Activated naive CD8-positive, alpha-beta T cell treated with anti-CD3 and anti-CD28 coated beads, Interleukin-2, amount 50 U/mL, for 24 hours (primary cell): ENCODE measurements at places on chromosomes 3 and 15.

DNA sequence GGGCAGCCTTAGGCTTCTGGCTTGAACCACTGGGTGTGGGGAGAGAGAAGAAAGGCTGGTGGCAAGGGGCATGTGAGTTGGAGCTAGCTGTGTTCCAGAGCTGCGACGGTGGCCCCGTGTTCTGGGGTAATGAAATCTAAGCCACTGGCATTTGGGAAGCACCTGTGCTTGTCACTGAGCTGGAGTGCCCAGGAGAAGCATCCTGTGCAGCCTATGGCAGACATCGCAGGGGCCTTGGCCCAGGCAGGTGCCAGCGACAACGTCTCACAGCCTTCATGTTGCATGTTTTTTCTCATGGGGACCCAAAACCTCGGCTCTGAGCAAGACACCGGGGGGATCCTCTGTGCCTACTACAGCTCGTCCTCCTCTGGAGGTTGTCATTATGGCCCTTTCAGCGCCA lies 91.1 kb upstream of the PLXNA1 start:
- DNase-seq, result no peak

DNA sequence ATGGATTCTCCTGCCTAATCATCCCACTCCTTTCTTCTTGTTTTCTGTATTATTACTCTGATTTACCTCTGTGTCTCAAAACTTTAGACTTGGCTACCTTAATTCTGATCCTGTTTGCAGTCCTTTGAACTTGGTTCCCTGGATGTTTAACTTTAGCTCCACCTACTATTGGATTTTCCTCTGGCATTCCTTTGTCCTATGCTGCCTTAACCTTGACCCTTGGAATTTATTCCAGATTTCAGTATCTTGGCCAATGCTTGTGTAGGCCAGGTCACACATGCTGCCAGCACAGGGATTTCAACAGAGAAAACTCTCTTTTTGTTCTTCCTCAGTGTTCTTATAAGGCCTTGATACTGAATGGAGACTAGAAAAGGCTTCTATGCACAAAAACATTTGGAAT lies 65.0 kb upstream of the DNAJC19 start:
- DNase-seq, result no peak

DNA sequence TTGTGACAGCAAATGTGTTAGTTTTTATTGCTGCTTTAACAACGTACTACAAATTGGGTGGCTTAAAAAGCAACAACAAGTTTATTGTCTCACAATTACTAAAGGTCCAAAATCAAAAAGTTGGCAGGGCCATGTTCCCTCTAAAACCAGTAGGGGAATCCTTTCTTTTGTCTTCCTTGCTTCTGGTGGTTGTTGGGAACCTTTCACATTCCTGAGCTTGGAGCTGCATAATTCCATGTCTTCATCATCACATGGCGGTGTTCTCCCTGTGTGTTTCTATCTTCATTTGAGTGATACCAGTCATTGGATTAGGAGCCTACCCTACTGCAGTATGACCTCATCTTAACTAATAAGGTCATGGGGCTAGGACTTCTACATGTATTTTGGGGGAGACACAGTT lies 7.4 kb downstream of the SPRED1 start:
- DNase-seq, result no peak

DNA sequence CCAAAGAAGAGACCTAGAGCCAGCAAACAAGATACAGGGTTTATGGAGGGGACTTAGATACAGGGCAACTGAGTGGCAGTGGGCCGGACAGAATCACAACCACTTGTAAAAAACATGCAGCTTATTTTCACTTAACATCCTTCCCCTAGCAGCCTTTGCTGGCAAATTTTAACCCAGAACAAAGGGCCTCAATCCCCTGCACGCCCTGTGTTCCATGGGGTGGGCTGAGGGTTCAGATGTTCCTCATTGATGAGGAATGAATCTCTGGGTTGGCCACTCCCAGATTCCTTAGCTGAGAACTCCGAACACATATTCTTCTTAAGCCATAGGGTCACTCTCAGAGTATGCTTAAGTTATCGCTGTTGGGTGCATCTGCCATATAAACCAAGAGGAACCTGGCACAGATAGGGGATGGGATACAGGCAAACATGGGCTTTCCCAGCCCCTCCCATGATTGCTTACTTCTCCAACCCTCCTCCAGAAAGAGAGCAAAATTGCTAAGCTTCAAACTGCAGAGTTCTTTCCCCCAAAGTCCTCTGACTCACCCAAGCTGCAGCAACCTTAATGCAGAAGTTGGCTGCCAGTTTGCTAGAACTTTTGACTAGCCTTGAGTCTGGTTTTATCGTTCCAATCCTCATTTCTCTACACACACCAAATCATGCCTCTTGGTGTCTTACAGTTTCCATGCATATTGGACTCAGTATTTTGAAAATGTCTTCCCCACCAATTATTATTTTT lies 146.9 kb downstream of the CD47 start:
- no peak for DNase-seq

DNA sequence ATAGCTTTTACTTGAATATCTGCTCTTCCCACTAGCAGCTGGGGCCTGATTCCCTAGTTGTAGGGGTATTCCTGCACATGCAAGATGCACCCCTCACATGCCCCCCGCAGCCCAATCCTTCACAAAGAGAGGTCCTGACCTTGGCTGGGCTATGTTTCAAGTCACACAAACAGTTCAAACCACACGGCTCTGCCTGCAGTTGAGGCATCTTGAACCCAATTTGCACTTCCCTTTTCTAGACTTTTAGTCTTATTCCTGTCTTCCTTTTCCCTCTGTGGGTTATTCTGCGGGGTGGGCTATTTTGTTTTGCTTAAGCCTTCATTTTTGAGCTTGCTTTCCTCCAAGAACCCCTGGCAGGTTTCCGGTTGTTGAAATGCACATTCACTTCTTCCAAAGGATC lies 13.3 kb upstream of the CCR1 start:
- no peak for DNase-seq

DNA sequence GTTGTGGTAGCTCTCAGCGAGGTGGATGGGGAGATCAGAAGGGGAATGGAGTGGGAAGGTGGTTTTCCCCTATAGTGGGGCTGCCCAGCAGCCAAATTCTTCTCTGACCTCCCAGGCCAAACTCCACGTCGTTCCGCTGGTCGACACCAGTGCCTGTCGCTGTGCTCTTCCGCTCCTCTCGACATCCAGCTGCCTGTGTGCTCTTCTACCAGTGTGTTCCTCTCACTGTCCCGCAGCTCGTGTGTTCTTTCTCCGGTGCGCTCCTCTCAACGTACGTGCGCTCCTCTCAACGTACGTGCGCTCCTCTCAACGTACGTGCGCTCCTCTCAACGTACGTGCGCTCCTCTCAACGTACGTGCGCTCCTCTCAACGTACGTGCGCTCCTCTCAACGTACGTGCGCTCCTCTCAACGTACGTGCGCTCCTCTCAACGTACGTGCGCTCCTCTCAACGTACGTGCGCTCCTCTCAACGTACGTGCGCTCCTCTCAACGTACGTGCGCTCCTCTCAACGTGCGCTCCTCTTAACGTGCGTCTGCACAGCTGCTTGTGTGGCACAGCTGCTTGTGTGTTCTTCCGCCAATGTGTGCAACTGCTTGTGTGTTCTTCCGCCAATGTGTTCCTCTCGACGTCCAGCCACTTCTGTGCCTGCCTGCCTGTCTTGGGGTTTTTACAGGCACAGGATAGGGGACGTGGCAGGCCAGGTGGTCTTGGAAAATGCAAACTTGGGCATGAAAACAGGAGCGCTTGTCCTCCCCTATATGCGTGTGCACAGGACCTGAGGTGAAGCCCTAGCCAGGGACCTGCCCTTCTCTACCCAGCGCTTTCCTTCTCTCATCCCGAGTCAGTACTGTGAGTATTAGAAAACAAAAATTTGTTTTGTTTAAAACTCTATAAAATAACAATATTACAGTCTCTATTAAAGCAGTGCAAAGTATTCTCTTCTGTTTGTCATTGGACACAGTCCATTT lies 991.1 kb downstream of the GBE1 start:
- DNase-seq, result no peak

- DNase-seq, result no peak
Measured at GRCh38 chr3:39275052-39275451, 4.8 kb downstream of the CX3CR1 start.

GRCh38 chr3:194137008-194137505 lies 1.1 kb downstream of the HES1 start:
- peak; percentile 34 for DNase-seq

GRCh38 chr3:114104414-114104813 lies 47.9 kb downstream of the QTRT2 start:
- DNase-seq, result no peak

DNA sequence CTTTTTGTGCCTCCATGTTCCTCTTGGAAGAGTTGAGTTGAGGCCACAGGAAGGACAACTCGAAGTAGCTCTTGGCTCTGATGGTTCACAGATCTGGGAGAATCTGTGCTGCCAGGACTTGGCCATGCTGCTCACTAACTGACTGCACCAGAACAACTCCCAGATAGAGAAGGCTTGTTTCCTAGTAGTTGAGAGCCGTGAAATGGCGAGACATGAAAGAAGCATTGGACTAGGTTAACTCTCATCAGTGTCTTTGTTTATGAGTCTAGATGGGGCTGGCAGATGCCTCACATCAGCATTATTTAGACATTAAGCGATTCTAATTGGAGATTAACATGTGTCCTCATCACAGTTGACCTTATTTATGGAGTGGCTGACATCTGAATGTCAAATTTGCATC lies 92.9 kb upstream of the AGBL1 start:
- no peak for DNase-seq

- DNase-seq, result no peak
Measured at GRCh38 chr3:45182915-45183871, 37.0 kb upstream of the CDCP1 start.

DNA sequence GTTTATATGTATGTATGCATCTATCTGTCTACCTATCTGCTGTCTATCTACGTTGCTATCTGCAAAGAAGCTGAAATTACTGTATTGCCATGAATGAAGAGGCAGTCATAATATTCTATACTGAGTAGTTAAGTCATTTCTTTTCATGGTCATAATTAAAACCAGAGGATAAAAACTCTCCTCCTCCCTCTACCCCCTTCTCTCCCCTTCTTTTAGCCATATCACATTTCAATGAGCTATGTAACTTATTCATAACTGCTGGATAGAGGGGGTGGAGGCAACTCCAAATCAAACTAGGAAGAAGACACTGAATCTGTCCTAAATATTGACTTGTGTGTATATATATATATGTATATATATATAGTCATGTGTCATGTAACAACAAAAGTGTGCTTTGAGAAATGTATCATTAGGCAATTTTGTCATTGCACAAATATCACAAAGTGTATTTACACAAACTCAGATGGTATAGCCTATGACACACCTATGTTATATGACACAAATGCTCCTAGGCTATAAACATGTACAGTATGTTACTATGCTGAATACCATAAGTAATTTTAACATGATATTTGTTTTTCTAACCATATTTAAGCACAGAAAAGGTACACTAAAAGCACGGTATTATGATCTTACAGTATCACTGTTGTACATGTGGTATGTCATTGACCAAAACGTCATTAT lies 229.7 kb upstream of the KCNMB2 start:
- no peak for DNase-seq

DNA sequence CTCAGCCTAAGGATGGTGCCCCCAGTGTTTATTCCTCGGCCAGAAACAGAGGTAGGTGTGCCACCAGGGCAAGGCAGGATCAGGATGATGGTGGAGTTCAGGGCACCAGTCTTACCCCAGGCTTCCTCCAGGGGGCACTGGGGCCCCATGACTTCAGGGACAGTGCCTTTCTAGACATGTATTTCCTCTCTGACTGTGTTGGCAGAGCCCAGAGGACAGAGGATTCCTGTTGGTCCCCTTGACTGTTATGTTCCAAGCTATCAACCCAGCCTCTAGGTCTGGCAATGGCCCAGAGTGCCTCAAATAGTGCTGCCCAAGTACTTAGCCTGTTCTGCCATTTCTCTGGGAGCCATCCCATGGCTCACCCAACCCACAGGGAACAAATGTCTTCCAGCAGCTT lies 2.8 kb downstream of the HEMK1 start:
- peak; percentile 86 for DNase-seq

GRCh38 chr3:41209646-41210045 lies 10.3 kb downstream of the CTNNB1 start:
- DNase-seq, result no peak
